ENCODE measurements at places on chromosomes 11 and 22.

- no peak for DNase-seq
Observed at GRCh38 chr11:83641511-83641910, 355.3 kb upstream of the CCDC90B start.

DNA sequence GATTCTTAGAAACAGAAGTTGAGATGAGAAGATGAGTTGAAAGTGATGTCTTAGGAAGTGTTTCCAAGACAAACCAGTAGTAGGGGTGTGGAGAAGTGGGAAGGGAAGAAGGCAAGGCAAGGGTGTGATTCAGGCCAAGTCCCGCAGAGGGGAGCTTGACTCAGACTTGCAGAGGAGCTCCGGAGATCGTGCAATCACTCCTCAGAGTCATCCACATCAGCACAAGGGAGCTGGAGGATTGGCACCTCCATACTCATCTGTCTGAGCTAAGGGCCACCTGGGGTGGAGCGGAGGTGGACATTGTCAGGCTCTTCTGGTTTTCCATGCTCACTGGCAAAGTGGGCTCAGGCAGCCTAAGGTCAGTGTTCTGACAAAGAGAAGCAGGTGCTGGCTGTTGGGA is 44.4 kb downstream of the CHRDL2 start:
- no peak for DNase-seq

DNA sequence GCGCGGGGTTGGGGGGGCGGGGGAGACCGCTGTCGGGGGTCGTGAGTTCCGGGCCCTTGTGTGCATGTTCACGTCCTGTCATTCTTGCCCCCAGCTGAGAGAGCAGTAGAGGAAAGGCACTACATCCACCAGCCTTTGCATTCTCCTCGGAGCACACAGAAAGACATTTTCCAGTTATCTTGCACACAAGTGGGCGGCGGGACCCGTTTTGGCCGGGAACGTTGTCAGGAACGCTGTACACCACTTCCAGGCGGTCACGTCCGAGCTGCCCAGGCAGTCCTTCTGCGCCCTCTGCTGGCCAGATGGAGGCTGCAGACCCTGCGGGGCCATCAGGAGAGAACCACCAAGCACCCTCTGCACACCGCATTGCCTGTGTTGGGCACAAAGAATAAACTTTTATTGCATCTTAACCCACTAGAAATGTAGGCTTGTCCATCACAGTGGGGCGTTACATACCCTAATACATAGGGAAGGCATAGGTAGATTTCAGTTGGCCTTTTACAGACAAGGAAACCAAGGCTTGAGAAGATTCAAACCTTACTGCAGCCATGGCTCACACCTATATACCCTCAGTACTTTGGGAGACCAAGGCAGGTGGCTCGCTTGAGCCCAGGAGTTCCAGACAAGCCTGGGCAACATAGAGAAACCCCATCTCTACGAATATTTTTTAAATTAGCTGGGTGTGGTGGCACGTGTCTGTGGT is 2.8 kb upstream of the CDKN1C start:
- DNase-seq, result peak; percentile 20

- DNase-seq, result no peak
Observed at GRCh38 chr22:40534379-40535188, 101.9 kb downstream of the MRTFA start.

GRCh38 chr22:17113600-17113999 is 7.6 kb downstream of the TMEM121B start:
- no peak for DNase-seq

- peak; percentile 13 for DNase-seq
Observed at GRCh38 chr11:115256397-115257197, 247.6 kb downstream of the CADM1 start.

DNA sequence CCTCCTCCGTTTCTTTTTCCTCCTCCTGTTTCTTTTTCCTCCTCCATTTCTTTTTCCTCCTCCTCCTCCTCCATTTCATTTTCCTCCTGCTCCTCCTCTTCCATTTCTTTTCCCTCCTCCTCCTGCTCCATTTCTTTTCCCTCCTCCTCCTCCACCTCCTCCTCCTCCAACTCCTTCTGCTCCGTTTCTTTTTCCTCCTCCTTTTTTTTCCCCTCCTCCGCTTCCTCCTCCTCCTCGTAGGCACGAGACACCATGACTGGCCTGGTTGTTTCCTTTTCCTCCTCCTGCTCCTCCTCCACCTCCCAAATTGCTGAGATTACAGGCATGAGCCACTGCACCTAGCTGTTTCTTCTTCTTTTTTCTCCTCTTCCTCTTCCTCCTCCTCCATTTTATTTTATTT is 25.6 kb upstream of the DRICH1 start:
- DNase-seq, result no peak

- no peak for DNase-seq
Observed at GRCh38 chr11:64340671-64341335, 799 bp downstream of the CCDC88B start.

DNA sequence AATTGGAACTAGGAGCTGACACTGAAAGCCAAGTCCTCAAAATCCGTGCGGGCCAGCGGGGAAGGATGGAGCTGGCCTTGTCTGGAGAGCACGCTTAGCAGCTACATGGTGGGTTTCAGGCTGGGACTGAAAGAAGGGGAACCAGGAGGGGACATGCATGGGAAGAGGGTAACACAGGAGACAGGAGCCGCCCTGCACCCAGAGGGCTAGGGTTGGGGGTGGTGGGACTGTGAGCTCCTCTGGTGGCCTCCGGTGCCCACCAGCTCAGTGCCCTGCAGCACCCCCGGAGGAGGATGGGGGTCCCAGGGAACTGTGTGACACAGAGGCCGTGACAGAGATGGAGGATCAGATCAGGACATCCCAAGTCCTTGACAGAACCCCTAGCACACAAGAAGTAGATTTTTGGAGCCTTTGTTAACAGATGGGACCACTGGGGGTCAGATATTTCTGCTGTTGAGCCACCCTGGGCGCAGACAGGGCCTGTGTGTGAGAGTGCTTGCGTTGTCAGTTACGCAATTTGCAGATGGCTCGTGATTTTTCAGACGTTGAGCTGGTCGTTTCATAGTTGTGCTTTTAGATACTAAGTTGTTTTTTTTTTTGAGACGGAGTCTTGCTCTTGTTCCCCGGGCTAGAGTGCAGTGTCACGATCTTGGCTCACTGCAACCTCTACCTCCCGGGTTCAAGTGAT is 21.3 kb upstream of the GRAMD4 start:
- DNase-seq, result no peak

DNA sequence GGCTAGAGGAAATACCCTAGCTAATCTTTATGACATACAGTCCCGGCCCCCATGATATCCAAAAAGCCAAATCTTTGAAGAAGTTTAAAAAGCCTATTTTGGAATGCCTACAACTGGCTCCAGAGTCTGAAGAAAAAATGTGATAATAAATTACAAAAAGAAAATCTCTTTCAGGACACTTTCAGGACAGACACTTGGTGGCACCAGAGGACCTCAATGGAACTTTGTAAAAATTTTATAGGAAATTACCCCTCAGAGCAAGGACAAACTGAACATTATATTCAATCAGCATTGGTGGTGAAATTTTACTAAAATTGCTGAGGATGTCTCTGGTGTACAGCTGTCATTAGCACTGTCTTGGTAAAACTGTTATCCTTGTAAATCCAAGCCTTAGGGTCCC is 81.0 kb downstream of the CCDC73 start:
- peak; percentile 1 for DNase-seq

- DNase-seq, result no peak
Observed at GRCh38 chr11:114017723-114018122, 41.8 kb upstream of the ZBTB16 start.

GRCh38 chr11:129143335-129143734 is 48.8 kb downstream of the ARHGAP32 start:
- no peak for DNase-seq

GRCh38 chr22:20776624-20777405 is 2.9 kb downstream of the SERPIND1 start:
- peak; percentile 61 for DNase-seq

GRCh38 chr22:41816241-41816640 is 15.8 kb downstream of the CCDC134 start:
- no peak for DNase-seq

DNA sequence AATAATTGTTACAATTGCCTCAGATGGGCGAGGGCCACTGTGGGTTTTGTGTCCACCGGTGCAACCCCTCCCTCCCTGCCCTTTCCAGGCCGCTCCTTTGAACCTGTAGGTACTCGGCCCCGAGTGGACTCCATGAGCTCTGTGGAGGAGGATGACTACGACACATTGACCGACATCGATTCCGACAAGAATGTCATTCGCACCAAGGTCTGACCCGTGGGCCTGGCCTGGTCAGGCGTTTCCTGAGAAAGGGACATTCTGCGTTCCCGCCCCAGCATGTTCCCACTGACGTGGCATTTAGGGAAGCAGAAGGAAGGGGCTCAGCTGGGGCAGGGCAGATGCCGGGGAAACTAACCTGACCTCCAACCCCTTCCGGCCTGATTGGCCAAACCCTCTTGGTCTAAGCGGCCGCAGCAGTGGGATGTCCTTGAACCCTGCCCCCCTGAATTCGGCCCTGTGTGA is 10.1 kb downstream of the SIDT2 start:
- DNase-seq, result no peak

GRCh38 chr11:100637706-100638105 is 49.4 kb upstream of the ARHGAP42 start:
- no peak for DNase-seq

GRCh38 chr11:93169950-93170561 is 27.7 kb downstream of the SLC36A4 start:
- peak; percentile 49 for DNase-seq

GRCh38 chr22:35343664-35344550 is 37.0 kb upstream of the HMOX1 start:
- DNase-seq, result no peak

GRCh38 chr11:65184146-65184545 is 2.4 kb downstream of the CAPN1 start:
- DNase-seq, result no peak

Data from DMS79 treated with DMSO at 0.1 percent for 48 hours (cell line).